Fibroblast of skin of right quadriceps (primary cell): ENCODE measurements at places on chromosomes 6 and 20.

DNA sequence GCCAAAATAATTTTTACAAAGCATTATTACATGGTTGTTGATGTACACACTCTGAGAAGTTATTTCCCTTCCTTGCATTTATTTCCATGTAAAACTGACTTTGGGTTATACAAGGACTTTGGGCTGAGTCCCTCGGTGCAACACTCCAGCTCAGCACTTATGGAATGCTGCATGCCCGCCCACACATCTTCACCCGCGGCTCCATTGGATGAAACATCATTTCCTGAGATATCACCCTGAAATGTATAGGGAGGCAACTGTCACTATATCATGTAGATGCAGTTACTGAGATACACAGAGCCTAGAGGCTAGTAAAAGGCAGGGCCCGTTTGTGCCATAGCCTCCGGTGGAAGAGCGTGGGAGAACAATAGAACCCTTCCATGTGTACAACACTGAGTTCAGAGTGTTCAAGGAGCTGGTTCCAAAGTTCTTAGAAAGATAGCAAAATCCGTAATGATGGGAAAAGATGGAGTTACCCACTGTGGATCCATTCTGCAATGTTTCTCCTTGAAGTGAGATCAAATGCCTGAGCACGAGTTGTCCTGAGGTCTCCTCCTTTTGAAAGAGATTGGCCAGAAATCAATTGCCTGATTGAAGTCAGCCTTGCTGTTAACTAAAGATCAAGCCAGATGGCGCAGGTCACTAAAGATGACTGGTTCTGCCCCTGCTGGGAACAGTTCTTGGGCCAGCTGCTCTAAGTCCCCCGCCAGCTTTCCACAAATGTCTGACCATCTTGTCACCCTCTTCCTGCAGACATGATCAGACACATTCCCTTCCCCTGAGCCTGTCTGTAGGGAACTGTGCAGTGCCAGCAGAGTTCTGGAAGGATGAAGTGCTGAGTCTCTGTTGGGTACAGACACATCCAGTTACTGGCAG lies 100.9 kb upstream of the IYD start:
- DNase-seq = peak; percentile 95

- peak; percentile 83 for DNase-seq
Observed at GRCh38 chr6:138691595-138692057, 81.9 kb upstream of the CCDC28A start.

GRCh38 chr6:41541364-41541763 lies 4.8 kb upstream of the FOXP4 start:
- DNase-seq = no peak

GRCh38 chr6:45664707-45665106 lies 287.0 kb upstream of the SUPT3H start:
- DNase-seq = no peak

GRCh38 chr6:113194090-113194489 lies 663.1 kb upstream of the MARCKS start:
- no peak for DNase-seq

DNA sequence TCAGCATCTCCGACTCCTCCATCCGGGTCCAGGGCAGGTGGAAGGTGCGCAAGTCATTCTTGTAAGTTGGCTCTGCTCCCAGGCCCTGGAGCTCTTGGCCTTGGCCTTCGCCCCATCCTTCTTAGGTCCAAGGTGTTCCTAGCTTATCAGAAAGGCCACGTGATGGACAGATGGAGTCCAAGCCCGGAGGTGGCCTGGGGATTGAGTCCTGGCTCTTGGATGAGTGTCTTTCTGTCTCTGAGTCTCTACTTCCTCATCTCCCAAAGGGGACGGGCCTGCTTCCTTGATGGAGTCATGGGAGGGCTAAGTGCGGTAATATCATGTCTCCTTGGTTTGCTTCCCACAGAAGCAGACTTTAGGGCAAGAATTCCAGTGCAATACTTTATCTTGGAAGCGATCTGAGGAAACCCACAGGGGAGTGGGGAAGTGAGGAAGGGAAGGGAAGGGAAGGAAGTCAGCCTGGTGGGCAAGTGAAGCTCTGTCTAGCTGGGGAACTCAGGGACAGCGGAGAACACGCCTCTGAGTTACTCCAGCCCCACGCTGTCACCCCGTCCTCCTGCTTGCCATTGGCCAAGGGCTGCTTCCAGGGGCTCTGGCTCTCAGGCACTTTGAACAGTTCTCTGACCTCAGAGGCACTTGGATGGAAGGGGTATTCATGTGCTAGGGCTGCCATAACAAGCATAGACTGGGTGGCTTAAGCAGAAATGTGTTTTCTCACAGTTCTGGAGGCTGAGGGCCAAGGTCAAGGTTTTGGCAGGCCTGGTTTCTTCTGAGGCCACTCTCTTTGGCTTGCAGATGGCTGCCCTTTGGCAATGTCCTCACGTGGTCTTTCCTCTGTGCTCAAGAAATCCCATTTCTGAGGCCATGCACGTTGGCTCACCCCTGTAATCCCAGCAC lies 4.8 kb downstream of the LBP start:
- no peak for DNase-seq

DNA sequence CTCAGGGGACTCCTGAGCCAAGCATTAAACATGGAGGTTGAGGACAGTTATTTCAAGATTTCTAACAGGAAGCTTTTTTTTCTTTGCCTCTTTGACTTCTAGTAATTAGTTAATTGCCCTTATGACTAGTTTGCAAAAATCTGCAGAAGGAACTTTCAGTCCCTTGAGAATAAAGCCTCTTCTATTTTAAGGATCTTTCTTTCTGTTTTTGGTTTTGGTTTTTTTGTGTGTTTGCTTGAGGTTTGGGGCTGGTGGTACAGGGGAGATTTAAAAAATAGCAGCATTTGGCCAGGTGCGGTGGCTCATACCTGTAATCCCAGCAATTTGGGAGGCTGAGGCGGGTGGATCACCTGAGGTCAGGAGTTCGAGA lies 259.3 kb downstream of the BMP7 start:
- no peak for DNase-seq

DNA sequence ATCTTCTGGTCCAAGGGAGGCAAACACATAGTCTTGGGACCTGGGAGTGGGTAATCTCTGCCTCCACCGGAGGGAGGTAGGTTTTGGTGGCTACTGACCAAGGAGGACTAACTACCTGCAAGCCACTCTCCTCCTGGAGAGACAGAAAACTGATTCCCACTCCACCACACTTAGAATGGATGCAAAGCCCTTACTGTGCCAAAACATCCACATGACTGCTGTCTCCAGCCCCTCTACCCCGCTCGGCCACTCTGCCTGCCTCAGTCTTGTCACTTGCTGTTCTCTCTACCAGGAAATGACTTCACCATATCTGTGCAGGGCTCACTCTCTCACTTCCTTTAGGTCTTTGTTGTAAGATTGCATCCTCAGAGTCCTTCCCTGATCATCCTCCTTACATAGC lies 129.5 kb upstream of the ARG1 start:
- no peak for DNase-seq

DNA sequence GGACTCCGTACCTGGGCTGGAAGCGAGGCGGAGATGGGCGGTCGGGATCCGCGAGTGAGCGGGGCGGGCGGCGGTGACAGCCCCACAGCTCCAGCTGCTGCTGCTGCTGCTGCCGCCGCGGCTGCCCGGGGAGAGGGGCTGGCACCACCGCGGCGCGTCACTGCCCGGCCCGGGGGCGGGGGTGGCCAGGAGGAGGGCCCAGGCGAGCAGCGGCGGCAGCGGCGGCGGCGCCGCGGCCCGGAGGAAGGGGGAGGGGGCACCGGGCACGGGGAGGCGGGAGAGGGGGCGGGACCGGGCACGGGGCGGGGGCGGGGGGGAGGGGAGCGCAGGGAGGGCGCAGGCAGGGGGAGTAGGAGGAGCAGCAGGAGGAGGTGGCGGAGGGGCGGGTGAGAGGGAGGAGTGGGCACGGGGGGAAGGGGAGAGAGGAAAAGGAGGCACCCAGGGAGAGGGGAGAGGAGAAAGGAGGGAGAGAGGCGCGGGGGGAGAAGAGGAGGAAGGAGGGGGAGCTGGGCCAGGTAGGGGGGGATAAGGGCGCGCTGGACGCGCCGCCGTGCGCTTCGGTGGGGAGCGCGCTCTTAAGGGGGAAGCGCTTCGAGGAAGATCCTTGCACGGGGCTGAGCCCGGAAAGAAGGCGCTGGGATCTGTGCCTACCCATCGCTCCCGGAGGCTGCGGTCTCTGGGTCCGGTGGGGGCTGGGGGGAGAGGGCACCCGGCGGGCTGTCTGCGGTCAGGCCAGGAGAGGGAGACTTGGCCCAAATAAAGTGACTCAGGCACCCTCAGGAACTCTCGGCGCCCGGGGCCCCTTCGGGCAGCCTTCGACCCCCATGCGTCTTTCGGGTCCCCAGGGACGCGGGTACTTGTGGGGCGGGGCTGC lies 101.5 kb downstream of the NOL4L start:
- DNase-seq = peak; percentile 80

- no peak for DNase-seq
Observed at GRCh38 chr20:61464307-61465303, 212.5 kb downstream of the CDH4 start.
